ENCODE measurements at places on chromosomes 6 and 20. TPM values are rescaled to one million over a fixed set of nuclear protein-coding genes. Genes with fewer than 3 reads are reported as not detected.

Gene AGER
- 1.4 TPM for total RNA-seq

Gene SMLR1
- total RNA-seq, result not detected

Gene BPIFA1
- not detected for total RNA-seq

Gene GHRH
- total RNA-seq, result 3.6 TPM

Gene TRERF1
- 2.5 TPM for total RNA-seq

Gene PPP1R3D
- total RNA-seq, result 6.9 TPM

Gene ELOVL2
- total RNA-seq, result 1.6 TPM

Gene CGA
- 0.52 TPM for total RNA-seq

Gene COL21A1
- total RNA-seq, result 13.6 TPM

Gene ZNF165
- total RNA-seq, result 0.47 TPM

Gene KCNK15
- 3.7 TPM for total RNA-seq

Gene MOG
- 2.4 TPM for total RNA-seq

Gene ZC2HC1B
- total RNA-seq, result not detected

Gene MLIP
- 170 TPM for total RNA-seq

Gene GLP1R
- total RNA-seq, result 5.8 TPM

Gene NRN1
- 6.6 TPM for total RNA-seq

Gene SIRPB1
- total RNA-seq, result 5.7 TPM

Gene E2F3
- total RNA-seq, result 6.0 TPM

Gene ID4
- total RNA-seq, result 19.0 TPM

Gene CTCFL
- total RNA-seq, result not detected

Gene EEF1A2
- 886 TPM for total RNA-seq

Gene ITPR3
- total RNA-seq, result 6.2 TPM

Gene BPIFB4
- not detected for total RNA-seq

Gene TMEM217
- 1.4 TPM for total RNA-seq

Gene HLA-DMA
- total RNA-seq, result 9.2 TPM

Gene IPCEF1
- 0.51 TPM for total RNA-seq

Gene MDFI
- 1.5 TPM for total RNA-seq

Gene ZDHHC14
- total RNA-seq, result 13.0 TPM

Gene SLC17A3
- not detected for total RNA-seq

Gene TNFRSF6B
- total RNA-seq, result 1.2 TPM

Gene TMEM170B
- 3.8 TPM for total RNA-seq

Gene AIF1
- total RNA-seq, result 27.3 TPM

Gene RGS17
- total RNA-seq, result not detected

Gene CD93
- 51.6 TPM for total RNA-seq

Gene IP6K3
- 17.3 TPM for total RNA-seq

Gene LIN28B
- not detected for total RNA-seq

All from right atrium auricular region (tissue), 2 donors.